ENCODE measurements at places on chromosomes 3 and 15. TPM values are rescaled to one million over a fixed set of nuclear protein-coding genes. Genes with fewer than 3 reads are reported as not detected.

Gene MORC1
- not detected for polyA plus RNA-seq

Gene METTL6
- polyA plus RNA-seq: 36.2 TPM

Gene EOMES
- 0.31 TPM for polyA plus RNA-seq

DNA sequence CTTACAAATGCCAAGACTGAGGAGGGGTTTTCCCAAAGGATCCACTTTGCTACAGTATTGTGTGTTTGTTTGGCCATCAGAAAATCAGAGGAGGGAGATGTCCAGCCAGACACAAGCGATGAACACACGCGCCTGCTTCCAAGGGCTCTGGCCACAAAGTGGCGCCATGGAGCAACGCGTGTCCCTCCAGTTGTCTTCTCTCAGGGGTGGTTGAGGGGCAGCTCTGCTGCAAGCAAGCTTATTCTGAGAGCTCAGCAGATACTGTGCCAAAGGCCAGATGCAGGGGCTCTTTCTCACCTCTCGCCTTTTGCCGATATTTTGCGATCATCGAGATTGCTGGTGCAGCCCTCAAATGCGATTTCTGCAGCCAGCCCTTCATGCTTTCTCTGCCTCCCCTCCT lies 88.9 kb upstream of the OSBPL11 start:
- DNase-seq: peak; percentile 89

DNA sequence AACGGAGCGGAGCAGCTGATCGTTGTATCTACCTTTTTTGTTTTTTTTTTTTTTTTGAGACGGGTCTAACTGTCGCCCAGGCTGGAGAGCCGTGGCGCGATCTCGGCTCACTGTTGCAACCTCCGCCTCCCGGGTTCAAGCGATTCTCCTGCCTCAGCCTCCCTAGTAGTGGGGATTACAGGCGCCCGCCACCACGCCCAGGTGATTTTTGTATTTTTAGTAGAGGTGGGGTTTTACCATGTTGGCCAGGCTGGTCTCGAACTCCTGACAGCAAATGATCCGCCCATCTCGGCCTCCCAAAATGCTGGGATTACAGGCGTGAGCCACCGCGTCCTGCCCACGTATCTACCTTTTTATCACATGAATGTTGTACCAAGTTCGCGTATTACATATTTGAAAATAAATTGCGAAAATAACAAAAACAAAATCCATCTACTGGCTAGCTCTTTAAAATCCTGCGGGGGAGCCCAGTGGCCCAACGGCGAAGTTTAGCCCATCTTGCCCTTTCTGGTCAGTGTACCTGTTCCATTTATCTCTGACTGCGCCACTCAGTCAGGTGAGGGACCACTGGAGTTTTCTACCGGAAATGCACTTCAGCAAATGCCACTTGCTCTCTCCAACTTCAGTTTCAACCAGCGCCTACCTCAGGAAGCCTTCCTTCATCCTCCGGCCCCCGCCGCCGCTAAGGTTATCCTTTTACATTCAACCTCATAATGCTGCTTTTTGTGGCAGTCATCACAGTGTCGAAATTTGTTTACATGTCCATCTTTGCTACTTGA lies 1.2 kb upstream of the EIF3J start:
- no peak for DNase-seq

Gene KY
- 1.9 TPM for polyA plus RNA-seq

Gene CDC25A
- polyA plus RNA-seq: 10.3 TPM

DNA sequence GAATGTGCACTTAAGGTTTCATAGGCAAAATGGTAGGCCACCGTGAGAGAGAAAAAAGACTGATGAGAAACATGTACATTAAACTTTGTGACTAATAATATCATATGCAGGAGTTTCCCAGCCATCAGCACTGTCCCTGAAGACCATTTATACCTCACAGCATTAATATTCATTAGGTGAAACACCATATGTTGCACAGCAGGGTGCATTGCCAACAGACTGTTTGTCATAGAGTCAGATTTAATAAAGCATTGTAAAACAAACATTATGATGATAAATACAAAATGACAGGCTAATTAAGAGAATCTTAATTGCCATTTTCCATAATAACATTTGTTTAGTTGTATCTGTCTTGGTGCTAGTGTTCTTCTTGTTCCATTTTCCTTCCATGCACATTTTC lies 578.3 kb downstream of the EPHA3 start:
- DNase-seq: no peak

Data from right lung (tissue), 10 donors.